ENCODE measurements at places on chromosomes 7 and 10.

GRCh38 chr7:42550706-42551470, 313.9 kb upstream of the GLI3 start:
- no peak for DNase-seq

- no peak for DNase-seq
Measured at GRCh38 chr10:32153931-32154330, 97.7 kb upstream of the KIF5B start.

- DNase-seq = no peak
Measured at GRCh38 chr7:97167176-97167575, 49.7 kb downstream of the SDHAF3 start.

- no peak for DNase-seq
Measured at GRCh38 chr7:85215098-85215497, 28.2 kb upstream of the SEMA3D start.

DNA sequence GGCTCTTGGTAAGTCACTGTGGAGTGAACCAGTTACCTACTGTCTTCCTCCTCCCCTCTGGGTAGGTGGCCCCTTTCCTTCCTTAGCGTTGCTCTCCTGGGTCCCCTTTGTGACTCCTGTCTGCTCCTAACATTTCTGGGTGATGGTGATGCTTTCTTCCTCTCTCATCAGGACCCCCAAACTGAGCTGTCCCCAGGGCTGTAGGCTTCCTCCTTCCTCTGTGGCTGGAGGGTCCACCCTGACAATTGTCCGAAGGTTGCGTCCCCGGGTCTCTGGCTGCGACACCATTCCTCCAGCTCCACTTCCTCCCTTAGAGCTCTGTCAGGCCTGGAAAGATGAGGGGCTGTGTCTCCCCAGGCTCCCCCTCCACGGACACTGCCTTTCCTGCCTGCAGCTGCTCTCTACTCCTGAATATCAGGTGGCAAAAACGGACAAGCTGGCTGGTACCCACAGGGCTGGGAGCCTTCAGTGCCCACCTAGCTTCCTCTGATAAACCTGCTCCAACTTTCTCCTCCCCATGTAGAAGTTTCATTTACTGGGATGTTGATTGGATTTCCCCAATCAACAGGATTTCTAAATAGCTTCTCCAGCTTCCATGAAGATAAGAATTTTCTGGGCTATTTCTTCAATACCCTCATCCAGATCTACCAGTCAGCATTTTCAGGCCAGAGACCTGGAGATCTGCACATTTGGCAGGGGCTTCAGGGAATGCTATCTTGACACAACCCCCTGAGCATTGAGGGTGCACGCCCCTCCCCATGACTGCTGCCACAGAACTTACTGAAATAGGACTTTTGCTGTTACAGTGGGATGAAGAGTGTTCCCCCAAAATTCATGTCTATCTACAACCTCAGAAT, 506.5 kb downstream of the TCERG1L start:
- DNase-seq = no peak

GRCh38 chr10:43208147-43209073, 58.5 kb downstream of the RASGEF1A start:
- no peak for DNase-seq

GRCh38 chr10:9869205-9869604, 1148.5 kb upstream of the CELF2 start:
- DNase-seq = no peak

- no peak for DNase-seq
Measured at GRCh38 chr10:125203186-125203800, 42.9 kb upstream of the CTBP2 start.

Measured in stimulated activated CD4-positive, alpha-beta T cell treated with anti-CD3 and anti-CD28 coated beads, Interleukin-2, amount 100 ng/mL, for 48 hours (primary cell).